Ovary (tissue), 10 donors: ENCODE measurements at places on chromosomes 11 and 22. TPM values are rescaled to one million over a fixed set of nuclear protein-coding genes. Genes with fewer than 3 reads are reported as not detected.

Gene OR2AG1
- total RNA-seq: not detected

Gene SLC22A8
- total RNA-seq: not detected

Gene RGL4
- not detected for total RNA-seq

Gene NFRKB
- 19.7 TPM for total RNA-seq

Gene CCDC73
- 0.50 TPM for total RNA-seq

Gene OVOL1
- total RNA-seq: not detected

Gene LMO1
- not detected for total RNA-seq

Gene CHRDL2
- not detected for total RNA-seq

Gene LSP1
- 10.6 TPM for total RNA-seq

Gene CRYBA4
- total RNA-seq: not detected

Gene MMP8
- total RNA-seq: not detected

Gene ARVCF
- 9.0 TPM for total RNA-seq

Gene MS4A2
- total RNA-seq: 0.26 TPM

Gene CCDC116
- 0.88 TPM for total RNA-seq

Gene GGTLC2
- total RNA-seq: not detected

Gene FXYD2
- total RNA-seq: 23.1 TPM

Gene TMEM45B
- total RNA-seq: 10.8 TPM

Gene CCDC117
- 23.6 TPM for total RNA-seq

Gene AAMDC
- total RNA-seq: 40.6 TPM

DNA sequence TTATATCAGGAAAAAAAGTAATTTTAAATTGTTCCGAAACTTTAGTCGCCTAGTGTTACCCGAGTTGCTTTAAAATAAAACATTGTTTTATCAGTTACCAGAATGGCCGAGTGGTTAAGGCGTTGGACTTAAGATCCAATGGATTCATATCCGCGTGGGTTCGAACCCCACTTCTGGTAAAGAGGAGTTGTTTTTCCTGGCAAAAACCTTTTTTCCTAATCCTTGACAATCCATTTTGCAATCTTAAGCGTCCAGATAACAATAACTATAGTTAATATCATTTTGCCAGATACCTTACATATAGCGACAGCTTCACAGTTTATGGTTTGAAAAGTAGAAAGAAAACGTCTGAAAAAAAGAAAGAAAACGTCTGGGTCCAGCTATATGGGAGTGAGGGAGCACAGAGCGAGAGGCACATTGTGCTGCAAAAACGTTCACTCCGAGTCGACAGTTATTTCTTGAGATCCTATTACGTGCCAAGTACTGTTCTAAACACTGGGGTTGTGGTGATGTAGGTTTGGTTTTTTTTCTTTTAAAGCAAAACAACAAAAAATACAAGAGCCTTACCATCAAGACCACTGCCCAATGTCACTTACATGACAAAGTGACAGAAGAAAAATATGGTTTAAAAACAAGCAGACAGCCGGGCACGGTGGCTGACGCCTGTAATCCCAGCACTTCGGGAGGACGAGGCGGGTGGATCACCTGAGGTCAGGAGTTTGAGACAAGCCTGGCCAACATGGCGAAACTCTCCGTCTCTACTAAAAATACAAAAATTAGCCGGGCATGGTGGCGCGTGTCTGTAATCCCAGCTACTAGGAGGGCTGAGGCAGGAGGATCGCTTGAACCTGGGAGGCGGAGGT is 40.6 kb downstream of the OR4D9 start:
- peak overlapping the region; percentile 60 for H3K4me3 ChIP-seq
- no peaks in the 10 kb centered on the region for H3K27me3 ChIP-seq
- H3K36me3 ChIP-seq: no peaks in the 10 kb centered on the region
- peak overlapping the region; percentile 86 for H3K27ac ChIP-seq
- peaks cover 14% of the 10 kb centered on the region for H3K4me1 ChIP-seq

GRCh38 chr11:76243193-76243956 is 37.1 kb upstream of the WNT11 start:
- no peaks in the 10 kb centered on the region for H3K27me3 ChIP-seq
- DNase-seq: no peak
- H3K27ac ChIP-seq: no peak overlapping the region
- H3K4me3 ChIP-seq: no peak overlapping the region
- no peaks in the 10 kb centered on the region for H3K4me1 ChIP-seq

- H3K27me3 ChIP-seq: no peaks in the 10 kb centered on the region
- H3K27ac ChIP-seq: no peak overlapping the region
- H3K4me3 ChIP-seq: no peak overlapping the region
- no peaks in the 10 kb centered on the region for H3K4me1 ChIP-seq
- no peaks in the 10 kb centered on the region for H3K36me3 ChIP-seq
These were observed 8.6 kb upstream of the TRIM29 start for GRCh38 chr11:120146413-120147093.

- no peak overlapping the region for H3K27ac ChIP-seq
- no peaks in the 10 kb centered on the region for H3K36me3 ChIP-seq
- no peak for DNase-seq
These were observed 41.6 kb downstream of the USP35 start for GRCh38 chr11:78230161-78230877.

DNA sequence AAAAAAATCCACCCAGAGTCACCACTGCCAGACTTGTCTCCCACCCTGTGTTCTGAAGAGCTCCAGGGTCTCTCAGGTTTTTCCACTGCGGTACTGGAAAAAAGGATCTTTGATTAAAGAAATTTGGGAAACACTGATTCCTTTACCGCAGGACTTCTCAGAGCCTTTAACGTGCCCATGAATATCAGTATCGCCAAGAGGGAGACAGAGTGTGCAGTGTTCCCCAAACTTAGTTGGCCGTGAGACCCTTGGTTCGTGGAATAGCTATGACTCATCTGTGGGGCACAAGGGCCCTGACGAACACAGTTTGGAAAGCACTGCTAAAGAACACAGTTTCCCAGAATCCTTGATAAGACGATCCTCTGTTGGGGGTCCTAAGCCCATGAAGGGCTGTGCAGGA is 31.7 kb downstream of the SYT7 start:
- no peak for DNase-seq
- H3K27ac ChIP-seq: no peak overlapping the region
- no peaks in the 10 kb centered on the region for H3K36me3 ChIP-seq
- no peaks in the 10 kb centered on the region for H3K27me3 ChIP-seq
- no peak overlapping the region for H3K4me3 ChIP-seq
- H3K4me1 ChIP-seq: no peaks in the 10 kb centered on the region

- no peaks in the 10 kb centered on the region for H3K36me3 ChIP-seq
- H3K4me1 ChIP-seq: peaks cover 6% of the 10 kb centered on the region
- no peaks in the 10 kb centered on the region for H3K27me3 ChIP-seq
- H3K4me3 ChIP-seq: no peak overlapping the region
- no peak overlapping the region for H3K27ac ChIP-seq
- peak; percentile 80 for DNase-seq
These were observed 191.0 kb downstream of the NAV2 start for GRCh38 chr11:19903620-19904069.

DNA sequence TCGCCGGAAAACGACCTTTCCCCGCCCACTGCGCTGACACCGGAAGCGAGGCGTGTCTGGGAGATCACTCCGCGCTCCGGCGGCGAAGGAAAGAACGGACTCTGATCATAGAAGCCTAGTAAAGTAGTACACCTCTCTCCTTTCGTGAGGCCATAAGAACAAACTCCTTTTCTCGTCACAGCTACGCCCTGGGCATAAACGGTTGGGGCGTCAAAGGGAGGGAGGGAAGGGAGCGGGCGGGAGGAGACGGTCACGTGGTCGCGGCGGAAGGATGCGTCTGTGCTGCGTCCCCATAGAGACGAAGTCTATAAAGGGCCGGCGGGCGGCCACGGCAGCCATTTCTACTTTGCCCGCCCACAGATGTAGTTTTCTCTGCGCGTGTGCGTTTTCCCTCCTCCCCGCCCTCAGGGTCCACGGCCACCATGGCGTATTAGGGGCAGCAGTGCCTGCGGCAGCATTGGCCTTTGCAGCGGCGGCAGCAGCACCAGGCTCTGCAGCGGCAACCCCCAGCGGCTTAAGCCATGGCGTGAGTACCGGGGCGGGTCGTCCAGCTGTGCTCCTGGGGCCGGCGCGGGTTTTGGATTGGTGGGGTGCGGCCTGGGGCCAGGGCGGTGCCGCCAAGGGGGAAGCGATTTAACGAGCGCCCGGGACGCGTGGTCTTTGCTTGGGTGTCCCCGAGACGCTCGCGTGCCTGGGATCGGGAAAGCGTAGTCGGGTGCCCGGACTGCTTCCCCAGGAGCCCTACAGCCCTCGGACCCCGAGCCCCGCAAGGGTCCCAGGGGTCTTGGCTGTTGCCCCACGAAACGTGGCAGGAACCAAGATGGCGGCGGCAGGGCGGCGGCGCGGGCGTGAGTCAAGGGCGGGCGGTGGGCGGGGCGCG is at the start of gene ATF4:
TSS of gene ATF4 (plus strand) at position 337 of the 880 bp plus-strand sequence. CDS start 884 bp downstream, outside the sequence.
- peak within 1 kb of the TSS; percentile 86 for H3K27ac ChIP-seq
- peak within 1 kb of the TSS; percentile 100 for H3K4me3 ChIP-seq
- peak; percentile 94 for DNase-seq
- peaks cover 13% of the 10 kb centered on the region for H3K4me1 ChIP-seq
- no peaks in the 10 kb centered on the region for H3K27me3 ChIP-seq
- no peaks in the 10 kb centered on the region for H3K36me3 ChIP-seq

- no peaks in the 10 kb centered on the region for H3K27me3 ChIP-seq
- H3K4me3 ChIP-seq: no peak overlapping the region
- no peak overlapping the region for H3K27ac ChIP-seq
- no peaks in the 10 kb centered on the region for H3K36me3 ChIP-seq
These were observed 20.6 kb downstream of the CYTH4 start for GRCh38 chr22:37302674-37303555.

GRCh38 chr11:76148941-76149613 is 57.2 kb downstream of the WNT11 start:
- H3K4me3 ChIP-seq: no peak overlapping the region
- peaks cover 2% of the 10 kb centered on the region for H3K4me1 ChIP-seq
- no peaks in the 10 kb centered on the region for H3K27me3 ChIP-seq
- no peaks in the 10 kb centered on the region for H3K36me3 ChIP-seq

GRCh38 chr11:61688365-61689163 is 8.4 kb downstream of the DAGLA start:
- no peak overlapping the region for H3K4me3 ChIP-seq
- H3K27ac ChIP-seq: no peak overlapping the region
- H3K36me3 ChIP-seq: no peaks in the 10 kb centered on the region
- H3K27me3 ChIP-seq: no peaks in the 10 kb centered on the region
- H3K4me1 ChIP-seq: peaks cover 2% of the 10 kb centered on the region
- peak; percentile 41 for DNase-seq

DNA sequence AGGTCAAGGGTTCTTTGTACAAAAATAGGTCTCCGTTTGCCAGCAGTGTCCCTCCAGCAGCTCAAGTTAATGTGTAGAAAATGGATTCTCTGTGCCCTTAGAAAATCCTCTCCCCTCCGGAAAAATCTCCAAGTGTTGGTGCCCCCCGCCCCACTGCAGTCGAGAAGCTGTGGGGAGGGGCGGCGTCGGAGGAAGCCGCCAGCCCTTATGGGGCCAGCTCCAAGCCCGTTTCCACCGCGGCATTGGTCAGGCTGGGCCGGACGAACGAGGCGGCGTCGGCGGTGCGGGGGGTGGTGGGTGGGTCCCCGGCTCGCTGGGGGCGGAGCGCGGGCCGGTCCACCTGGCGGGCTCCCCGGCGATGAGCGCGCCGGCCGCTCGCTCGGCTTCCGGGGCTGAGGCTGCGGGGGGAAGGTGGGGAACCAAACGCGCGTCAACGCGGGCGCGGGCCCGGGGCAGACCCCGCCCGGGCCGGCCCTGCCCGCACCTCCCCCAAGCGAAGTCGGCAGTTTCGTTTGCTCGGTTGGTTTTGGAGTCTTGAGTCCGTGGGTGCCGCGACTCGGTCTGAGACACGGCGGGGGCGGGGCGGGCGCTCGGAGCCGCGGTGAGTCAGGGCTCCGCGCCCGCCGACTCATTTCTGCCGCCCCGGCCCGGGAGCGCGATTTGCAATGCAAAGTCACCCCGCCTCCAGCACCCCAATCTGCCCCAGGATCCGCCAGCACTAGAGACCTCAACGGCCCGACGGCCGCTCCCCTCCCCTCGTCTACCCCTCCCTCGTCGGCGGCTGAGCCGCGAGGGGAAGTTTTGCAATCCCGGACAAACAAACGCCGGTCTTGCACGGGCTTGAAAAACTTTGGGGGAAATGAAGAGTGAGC is 1.4 kb downstream of the ASCL2 start:
- peaks cover 4% of the 10 kb centered on the region for H3K27me3 ChIP-seq
- no peak for DNase-seq
- peak overlapping the region; percentile 40 for H3K4me3 ChIP-seq
- peaks cover 5% of the 10 kb centered on the region for H3K4me1 ChIP-seq

GRCh38 chr22:49976439-49977175 is 16.0 kb downstream of the PIM3 start:
- no peaks in the 10 kb centered on the region for H3K27me3 ChIP-seq
- DNase-seq: no peak
- H3K4me1 ChIP-seq: peaks cover under 1% of the 10 kb centered on the region
- no peaks in the 10 kb centered on the region for H3K36me3 ChIP-seq
- no peak overlapping the region for H3K4me3 ChIP-seq
- no peak overlapping the region for H3K27ac ChIP-seq

GRCh38 chr11:86814775-86815174 is 14.4 kb downstream of the PRSS23 start:
- peaks cover 1% of the 10 kb centered on the region for H3K4me1 ChIP-seq
- no peak for DNase-seq
- H3K27me3 ChIP-seq: no peaks in the 10 kb centered on the region
- no peaks in the 10 kb centered on the region for H3K36me3 ChIP-seq
- H3K4me3 ChIP-seq: no peak overlapping the region
- no peak overlapping the region for H3K27ac ChIP-seq

GRCh38 chr22:44620129-44620840 is 81.7 kb upstream of the PRR5 start:
- no peaks in the 10 kb centered on the region for H3K36me3 ChIP-seq
- H3K4me1 ChIP-seq: peaks cover 2% of the 10 kb centered on the region
- peak; percentile 74 for DNase-seq
- H3K27ac ChIP-seq: no peak overlapping the region
- H3K4me3 ChIP-seq: no peak overlapping the region

DNA sequence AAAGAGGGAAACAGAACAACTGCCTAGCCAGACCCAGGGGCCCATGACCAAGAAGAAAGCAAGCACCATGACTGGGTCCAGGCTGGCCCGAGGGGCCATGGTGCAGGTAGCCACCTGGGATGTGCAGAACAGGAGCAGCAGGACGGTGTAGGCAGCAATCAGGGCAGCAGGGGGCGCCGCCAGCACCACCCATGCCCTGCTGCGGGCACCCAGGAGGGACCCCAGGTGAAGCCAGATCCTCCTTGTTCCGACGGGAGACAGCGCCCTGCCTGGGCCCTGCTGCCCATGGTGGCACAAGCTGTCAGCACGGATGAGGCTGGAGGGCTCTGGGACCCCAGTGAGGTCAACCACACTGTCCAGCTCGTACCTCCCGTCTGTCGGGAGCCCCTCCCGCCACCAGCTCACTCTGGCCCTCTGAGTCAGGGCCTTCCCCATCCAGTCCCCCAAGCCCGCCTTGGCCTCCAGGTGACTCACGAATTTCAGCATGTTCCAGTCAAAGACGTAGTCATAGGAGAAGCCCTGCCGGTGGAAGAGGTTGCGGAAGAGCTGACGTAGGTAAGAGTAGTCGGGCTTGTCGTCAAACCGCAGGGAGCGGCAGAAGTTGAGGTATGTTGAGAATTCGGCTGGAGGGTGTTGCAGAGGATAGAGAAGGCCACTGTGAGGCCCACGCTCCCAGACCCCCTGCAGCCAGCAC is 18.8 kb downstream of the CSNK1E start:
- H3K4me1 ChIP-seq: peaks cover 2% of the 10 kb centered on the region
- H3K4me3 ChIP-seq: no peak overlapping the region
- no peak overlapping the region for H3K27ac ChIP-seq
- DNase-seq: no peak
- no peaks in the 10 kb centered on the region for H3K27me3 ChIP-seq

- H3K4me1 ChIP-seq: peaks cover 9% of the 10 kb centered on the region
- no peaks in the 10 kb centered on the region for H3K36me3 ChIP-seq
- H3K4me3 ChIP-seq: no peak overlapping the region
- no peaks in the 10 kb centered on the region for H3K27me3 ChIP-seq
These were observed 34.6 kb downstream of the FLRT1 start for GRCh38 chr11:64070314-64070681.
